ENCODE measurements at places on chromosomes 6 and 20.

GRCh38 chr20:42974347-42974746, 215.4 kb downstream of the PTPRT start:
- no peak for DNase-seq

DNA sequence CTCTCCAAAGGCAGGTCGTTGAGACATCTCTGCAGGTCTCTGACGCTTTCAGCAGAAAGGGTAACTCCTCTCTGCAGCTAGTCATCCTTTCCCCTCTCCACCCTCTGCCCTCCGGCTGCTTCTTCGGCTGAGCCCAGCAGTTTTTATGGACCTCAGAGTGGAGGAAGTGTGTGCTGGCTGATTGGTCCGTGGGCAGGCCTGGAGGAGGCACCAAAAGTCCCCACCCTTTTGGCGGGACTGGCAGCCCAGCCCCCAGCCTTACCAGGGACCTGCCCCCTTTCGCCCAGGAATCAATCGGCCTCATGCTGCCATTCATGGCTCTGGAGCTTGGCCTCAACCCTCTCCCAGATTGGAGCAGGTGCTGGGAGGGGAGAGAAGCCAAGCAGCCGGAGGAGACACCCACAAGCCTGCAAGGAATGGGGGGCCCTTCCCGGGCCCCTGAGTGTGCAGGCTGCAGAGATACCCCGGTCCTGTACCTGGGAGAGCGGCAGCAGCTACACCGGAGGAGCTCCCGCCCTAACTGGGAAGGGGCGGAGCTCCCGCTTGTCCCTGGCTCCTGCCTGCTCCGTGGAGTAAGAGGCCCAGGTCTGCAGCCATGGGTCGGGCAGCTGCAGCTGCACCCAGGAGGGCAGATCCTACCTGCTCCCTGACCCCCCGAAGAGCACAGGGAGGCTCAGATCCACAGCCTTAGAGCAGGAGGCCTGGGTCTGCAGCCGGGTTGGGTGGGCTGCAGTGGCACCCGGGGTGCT, 170.3 kb upstream of the SOX4 start:
- DNase-seq: no peak

GRCh38 chr6:138681627-138682026, 91.9 kb upstream of the CCDC28A start:
- no peak for DNase-seq

DNA sequence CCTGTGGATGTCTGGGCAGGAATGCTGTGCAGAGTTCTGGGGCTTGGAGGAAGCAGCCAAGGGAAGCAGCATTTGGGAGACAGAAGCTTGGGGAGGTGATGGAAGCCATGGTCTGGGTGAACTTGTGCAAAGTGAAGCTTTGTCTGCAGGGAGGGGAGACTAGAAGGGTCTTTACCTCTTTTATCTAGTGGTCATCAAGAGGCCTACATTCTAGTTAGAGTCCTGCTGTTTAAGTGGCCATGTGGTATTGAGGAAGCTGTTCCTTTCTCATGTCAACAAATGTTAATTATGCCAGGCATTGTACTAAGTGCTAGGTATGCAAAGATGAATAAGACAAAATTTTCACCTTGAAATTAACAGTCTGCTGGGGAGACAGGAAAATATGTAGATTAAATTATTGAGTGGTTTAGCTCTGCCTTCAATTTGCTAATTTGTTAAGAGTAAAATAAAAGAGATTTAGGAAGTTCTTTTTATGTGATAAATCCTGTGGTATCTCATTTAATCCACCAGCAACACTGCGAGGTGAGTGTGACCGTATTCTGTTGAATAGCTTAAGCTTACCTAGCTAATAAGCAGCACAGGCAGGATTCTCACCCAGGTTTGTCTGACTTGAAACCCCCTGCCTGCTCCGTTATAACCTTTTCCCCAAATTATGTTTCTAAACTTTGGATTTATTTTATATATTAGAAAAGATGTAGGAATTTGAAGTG, 43.1 kb downstream of the ARID1B start:
- DNase-seq: no peak

DNA sequence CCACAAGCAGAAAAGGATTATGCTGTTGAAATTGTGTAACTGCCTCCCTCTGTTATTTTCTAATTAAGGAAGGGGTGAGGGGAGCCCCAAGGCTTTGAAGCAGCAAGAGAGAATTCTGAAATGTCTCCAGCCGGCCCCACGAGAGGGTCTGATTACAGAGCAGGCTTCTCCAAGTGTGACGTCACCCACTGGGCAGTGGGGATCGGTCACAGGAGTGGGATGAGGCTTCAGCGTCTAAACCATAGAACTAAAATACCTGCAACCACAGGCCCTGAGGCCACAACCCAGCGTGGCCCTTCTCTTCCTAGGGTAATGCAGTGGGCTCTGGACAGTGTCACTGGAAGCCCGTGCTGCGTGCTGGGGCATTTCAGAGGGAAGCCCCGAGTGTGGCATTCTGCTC, 38.6 kb upstream of the APCDD1L start:
- DNase-seq: peak; percentile 85

DNA sequence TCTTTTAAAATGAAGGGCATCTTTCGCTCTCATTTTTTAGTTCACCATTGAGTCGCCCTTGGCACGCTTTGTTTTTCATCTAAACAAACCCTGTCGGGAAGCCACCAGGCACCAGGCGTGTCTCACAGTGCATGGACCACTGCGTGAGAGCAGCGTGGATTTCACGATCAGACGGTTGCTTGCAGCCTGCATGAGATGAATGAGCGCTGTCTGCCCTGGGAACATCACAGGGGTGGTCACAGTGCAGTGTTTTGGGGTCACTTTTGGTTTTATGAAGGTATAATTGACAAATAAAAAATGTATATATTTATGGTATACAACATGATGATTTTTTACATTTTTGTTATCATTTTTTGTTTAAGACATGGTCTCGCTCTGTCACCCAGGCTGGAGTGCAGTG, 61.3 kb downstream of the CDH4 start:
- no peak for DNase-seq

GRCh38 chr6:30761791-30762429, 17.6 kb upstream of the IER3 start:
- DNase-seq: no peak

GRCh38 chr6:90471263-90471662, 115.6 kb downstream of the MAP3K7 start:
- DNase-seq: no peak

GRCh38 chr6:130780122-130780521, 47.1 kb upstream of the SMLR1 start:
- no peak for DNase-seq

GRCh38 chr6:114747995-114748625, 405.3 kb upstream of the HS3ST5 start:
- peak; percentile 82 for DNase-seq

- DNase-seq: no peak
These were observed 238.5 kb upstream of the HS3ST5 start for GRCh38 chr6:114581293-114581692.

- DNase-seq: no peak
These were observed 2.3 kb downstream of the THBD start for GRCh38 chr20:23047001-23047737.

GRCh38 chr6:145071836-145072235, 663.5 kb downstream of the EPM2A start:
- DNase-seq: no peak

- DNase-seq: peak; percentile 65
These were observed 92.4 kb downstream of the NCR2 start for GRCh38 chr6:41427642-41428335.

DNA sequence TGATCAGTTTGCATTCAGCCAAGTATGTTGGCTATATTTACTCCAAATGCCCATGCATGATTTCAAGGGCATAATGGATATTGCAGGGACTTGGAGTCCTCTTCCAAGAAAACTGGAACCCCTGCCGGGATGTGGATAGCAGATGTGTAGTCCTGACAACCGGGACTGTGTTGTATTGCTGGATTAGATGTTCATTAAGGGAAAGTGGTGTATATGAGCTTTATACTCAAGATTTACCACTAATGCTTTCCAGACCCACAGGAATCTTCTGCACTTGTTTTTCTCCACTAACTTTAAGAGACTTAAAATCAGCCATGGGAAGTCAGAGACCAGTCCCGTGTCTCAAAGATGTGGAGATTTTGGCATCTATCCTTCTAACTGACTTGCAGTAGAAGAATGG, 770.9 kb downstream of the HDGFL1 start:
- DNase-seq: peak; percentile 30

DNA sequence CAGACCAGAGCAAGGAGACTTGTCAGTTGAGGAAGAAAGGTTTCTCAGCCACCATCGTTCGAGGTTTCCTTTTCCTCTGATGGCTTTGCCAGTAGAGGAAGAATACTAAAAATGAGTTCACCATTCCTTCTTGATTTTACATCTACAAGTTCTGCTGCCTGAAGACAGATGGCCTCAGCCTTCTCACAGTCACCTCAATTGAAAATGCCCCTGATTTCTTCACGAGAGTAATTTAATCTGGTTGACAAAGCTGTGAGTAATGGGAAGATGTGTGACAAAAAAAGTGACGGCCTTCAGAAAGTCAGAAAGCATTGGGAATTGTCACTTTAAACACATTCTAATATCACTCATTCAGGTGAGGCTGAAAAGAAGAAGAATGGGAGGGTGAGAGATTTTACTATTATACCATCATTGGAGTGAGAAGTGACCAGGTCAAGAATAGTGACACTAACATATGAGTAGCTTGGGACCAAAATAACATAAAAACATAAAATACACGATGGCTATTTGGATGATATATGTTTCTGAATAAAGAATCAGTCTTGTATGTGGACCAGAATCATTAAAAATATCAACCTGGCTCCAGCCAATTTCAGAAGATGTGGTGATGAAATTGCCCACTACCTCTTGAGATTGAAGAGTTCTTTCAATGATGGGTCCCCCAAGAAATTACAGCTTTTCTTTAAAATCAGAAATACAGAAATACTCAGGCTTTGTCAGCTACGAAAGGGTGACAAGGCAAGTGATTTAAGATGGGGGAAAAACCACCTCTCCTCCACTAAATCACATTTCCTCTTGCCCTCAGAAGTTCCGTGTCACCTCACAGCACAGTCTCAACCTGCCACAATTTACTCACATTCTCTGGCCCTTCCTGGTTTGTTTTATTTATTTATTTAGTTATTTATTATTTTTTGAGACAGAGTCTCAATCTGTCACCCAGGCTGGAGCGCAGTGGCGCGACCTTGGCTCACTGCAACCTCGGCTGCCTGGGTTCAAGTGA, 147.7 kb downstream of the SOBP start:
- no peak for DNase-seq

- DNase-seq: peak; percentile 65
These were observed 205.1 kb upstream of the GMDS start for GRCh38 chr6:2450546-2450945.

- no peak for DNase-seq
These were observed 12.9 kb upstream of the OCSTAMP start for GRCh38 chr20:46563170-46563859.

DNA sequence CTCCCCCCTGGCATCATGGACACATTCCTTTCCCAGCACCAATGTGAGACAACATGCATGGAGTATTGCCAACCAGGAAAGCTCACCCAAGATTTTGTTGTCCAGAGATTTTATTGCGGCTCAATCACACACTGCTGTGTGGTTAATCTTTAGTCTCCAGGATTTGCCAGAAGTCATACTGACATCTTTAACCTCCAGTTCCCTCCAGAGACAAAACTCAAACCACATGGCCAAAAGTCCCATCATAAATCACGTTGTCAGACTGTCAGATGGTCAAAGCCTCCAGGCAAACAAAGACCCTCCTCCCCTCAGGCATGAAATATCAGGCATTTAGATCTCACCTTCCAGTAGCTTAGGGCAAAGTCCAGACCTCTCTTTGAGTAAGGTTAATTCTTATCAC, 97.3 kb upstream of the OPRM1 start:
- DNase-seq: no peak

GRCh38 chr20:51750037-51750769, 18.0 kb downstream of the ATP9A start:
- no peak for DNase-seq
